ENCODE measurements at places on chromosomes 7 and 10. TPM values are rescaled to one million over a fixed set of nuclear protein-coding genes. Genes with fewer than 3 reads are reported as not detected.

- no peak for DNase-seq
These were observed 33.8 kb downstream of the GNG11 start for GRCh38 chr7:93955304-93955703.

DNA sequence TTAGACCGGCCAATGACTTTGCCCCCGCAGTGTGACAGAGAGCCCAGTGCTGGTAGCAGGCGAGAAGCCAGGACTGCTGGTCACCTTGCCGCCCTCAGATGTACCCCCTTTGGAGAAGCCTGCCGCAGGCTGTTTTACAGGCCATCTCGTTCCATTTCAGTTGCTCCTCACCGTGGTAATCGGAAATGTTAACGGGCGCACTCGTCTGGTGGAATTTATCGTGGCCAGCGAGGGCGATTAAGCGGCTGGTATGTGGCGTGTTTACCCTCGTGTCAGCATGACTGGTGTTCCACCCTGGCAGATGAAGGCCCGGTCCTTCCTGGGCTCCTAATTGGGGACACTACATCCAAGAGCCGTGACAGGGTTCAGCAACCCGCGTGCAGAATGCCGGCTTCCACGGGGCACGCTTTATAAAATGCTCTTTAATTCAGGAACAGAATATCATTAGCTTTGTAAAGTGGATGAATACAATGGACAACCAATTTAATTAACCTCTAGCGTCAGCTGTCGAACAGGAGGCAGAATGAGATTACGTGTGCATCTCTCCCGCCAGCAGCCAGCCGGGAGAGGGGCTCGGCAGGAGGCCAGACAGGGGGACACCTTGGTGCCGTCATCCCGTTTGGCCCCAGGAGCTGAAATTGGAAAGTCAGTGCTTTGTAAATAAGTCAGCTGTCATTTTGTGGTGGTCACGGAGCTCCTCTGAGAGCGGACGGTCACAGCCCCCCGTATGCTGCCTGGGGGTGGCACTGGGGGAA lies 108.3 kb downstream of the NKX6-2 start:
- DNase-seq: no peak

DNA sequence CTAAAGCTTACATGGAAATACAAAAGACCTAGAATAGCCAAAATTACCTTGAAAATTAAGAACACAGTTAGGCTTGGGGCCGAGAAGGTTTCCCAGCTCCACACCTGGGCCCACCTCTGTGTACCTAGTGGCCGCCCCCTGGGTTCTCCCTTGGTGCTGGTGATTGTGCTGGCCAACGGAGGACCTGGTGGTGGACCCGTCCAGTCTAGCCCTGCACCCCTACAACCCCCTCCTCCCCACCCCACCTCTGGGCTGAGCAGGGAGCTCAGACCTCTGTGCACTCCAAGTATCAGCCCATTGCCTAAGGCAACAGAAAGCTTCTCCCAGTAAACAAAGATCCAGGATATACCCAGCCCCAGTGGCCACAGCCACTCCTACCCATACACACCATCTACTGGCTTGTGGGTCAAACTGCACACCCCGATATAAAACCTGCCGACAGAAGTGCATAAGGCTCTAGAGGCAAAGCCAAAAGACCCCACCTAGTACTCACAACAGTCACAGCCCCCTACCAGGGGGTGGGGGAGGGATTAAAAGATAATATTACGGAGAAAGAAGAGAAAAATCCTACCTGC lies 105.0 kb upstream of the DIP2C start:
- no peak for DNase-seq

DNA sequence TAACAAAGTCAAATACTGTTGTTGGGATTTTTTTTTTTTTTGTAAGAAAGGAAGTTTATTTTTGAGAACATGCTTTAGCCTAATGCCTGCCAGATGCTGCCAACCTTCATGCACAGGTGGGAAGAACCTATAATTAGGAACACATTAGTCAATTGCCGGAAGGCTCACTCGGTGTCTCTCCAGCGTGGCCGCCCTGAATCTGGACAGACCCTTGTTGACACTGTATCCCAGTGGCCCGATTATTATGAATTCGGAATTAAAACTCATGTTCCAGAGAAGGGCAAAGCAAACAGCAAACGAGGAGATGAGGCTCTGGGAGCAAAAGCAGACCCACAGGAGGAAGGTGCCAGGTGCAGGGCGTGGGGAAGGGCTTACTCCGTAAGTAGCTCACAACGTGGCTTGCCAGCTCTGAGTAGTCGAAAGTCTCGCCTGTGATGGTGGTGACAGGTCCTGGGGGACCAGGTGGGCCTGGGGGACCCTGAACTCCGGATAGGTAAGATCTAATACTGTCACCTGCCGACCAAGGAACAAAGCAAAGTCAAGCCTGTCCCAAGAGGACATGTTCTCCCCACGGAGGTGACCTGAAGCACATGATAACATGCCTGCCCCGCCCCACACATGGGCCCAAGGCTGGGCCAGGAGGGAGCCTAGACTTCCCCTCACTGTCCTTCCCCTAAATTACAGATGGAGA lies 48.3 kb downstream of the COL17A1 start:
- DNase-seq: no peak

DNA sequence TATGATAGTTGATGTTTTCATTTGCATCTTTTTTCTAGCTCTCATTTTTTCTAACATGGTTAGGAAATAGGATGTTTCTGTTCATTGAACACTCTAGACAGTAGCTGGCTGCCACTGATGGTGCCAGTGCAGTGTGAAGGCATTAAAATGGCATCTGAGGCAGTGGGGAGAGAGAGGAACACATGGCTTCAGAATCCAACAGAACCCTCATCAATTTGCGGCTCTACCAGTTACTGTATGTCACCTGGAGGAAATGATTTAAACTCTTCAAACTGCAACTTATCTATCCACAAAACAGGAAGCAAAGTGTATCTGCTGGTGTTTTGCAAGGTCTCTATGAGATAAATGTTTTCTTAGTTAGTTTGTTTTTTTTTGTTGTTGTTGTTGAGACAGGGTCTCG lies 305.2 kb upstream of the PRKCQ start:
- DNase-seq: no peak

DNA sequence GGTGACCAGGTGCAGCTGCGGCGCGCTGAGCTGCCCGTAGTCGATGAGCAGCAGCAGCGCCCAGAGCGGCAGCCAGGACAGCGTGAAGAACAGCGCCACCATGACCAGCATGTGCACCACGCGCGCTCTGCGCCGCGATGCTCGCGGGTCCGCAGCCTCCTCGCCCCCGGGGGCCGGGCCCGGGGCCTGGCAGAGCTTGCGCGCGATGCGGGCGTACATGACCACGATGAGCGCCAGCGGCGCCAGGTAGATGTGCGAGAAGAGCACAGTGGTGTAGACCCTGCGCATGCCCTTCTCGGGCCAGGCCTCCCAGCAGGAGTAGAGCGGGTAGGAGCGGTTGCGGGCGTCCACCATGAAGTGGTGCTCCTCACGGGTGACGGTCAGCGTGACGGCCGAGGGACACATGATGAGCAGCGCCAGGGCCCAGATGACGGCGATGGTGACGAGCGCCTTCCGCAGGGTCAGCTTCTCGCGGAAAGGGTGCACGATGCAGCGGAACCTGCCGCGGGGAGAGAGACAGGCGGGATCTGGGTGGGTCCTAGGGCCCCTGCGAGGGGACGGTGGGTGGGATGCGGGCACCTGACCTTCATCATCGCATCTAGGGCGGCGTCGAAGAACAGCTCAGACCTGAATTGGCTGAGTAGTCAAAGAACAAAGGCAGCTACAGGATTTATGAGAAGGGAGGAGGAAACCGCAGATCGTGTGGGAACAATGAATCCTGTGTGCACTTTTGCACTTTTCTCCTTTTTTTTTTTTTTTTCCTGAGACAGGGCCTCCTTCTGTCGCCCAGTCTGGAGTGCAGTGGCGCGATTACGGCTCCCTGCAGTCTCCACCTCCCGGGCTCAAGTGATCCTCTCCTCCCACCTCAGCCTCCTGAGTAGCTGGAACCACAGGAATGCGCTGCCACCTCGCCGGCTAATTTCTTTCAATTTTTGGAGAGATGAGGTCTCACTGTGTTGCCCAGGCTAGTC lies 22.4 kb upstream of the PPA1 start:
- peak; percentile 52 for DNase-seq

GRCh38 chr10:53022611-53023088 lies 250.1 kb upstream of the MBL2 start:
- DNase-seq: no peak

DNA sequence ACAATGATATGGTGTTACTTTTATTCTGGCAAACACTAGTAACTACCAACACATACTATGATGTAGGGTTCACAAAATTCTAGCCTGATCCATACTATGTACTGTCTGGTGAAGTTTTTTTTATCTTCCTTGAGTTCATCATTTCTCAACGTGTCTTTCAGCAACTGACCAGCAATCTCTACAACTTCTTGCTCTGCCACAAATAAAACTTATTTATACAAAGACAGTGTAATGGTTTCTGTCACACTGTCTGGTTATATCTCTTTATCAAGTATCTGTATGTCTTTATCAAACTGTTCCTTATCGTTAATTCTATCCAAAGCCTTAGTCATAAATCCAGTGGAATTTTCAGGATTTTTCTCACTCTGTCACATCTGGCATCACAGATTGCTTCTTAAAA lies 69.7 kb downstream of the CUL2 start:
- DNase-seq: no peak

DNA sequence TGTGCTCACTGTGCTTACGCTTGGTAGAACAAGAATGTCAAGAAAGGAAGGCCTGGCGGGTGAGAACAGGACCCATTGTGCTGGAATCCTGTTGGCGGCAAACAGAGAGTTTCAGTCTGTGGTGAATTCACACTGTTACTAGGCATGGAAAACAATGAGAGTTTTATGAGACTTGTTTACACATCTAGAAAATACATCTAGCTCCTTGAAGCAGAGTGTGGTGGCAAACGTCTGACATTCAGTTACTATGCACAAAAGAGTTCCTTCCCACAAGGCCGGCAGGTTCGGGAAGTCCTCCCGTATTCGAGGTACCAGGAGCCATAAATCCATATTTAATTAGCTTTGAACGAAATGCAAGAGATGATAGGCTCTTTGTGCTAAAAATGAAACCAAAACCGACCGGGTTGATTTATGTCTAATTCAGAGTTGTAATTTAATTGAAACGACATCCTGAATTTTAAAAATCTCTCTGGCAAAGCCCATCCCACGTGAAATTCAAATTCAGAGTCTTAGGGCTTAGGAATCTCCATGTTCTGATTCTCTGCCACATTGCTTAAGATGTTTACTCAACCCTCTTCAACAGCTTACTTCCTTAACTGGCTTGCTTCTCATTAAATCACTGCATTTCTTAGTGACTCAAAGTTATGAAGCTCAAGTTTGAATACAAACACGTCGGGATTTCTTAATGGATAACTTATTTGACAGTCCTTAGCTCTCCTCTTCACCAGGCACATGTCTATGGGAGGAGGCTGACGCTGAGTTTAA lies 299.9 kb upstream of the PITRM1 start:
- DNase-seq: no peak

- DNase-seq: no peak
These were observed 169.0 kb downstream of the AHR start for GRCh38 chr7:17467386-17467945.

- no peak for DNase-seq
These were observed 84.8 kb downstream of the FAM53B start for GRCh38 chr10:124659380-124659779.

GRCh38 chr7:22333680-22334141 lies 23.2 kb downstream of the RAPGEF5 start:
- DNase-seq: no peak

DNA sequence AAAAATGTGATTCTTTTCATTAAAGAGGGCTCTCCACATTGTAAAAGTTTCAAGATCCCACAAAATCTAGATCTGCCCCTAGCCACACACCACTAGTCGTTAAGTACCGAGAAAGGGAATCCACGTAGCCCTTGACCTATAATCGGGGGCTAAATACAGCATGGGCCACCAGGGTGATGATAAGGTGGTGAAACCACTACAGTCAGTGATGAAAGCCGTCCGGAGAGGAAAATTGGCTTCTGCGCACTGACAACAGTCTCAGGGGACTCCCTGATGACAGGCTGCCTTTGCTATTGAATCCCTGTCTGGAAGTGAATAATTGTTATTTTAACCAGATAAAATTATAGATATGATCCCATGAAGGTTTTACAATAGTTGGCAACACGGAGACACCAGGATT lies 4.6 kb downstream of the TECTB start:
- DNase-seq: no peak

DNA sequence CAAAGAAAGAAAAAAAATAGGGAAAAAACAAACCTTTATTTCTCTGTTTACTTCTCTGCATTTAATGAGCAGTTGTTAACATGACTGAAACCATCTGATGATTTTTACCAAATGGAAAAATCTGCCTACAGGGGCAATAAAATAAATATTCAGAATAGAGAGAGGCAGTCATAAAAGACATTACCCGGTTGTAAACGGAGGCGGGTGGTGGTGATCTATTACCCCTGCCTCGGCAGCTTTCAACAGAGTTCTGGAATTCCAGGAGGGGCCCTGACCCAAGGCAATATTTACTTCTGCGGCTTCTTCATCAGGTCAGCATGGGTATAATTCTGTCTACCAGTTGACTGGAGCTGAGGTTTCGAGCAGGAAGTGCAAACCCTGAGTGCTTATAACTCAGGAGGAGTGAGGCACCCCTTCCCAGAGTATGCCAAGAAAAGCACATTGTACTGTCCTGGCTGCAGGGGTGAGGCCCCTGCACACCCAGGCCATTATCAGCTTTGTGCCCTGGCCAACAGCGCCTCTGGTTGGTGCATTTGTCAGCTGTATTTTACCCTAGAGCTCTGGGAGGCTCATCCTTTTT lies 8.2 kb upstream of the CXCL12 start:
- no peak for DNase-seq

- no peak for DNase-seq
These were observed 205.3 kb downstream of the BUB3 start for GRCh38 chr10:123359539-123359938.

DNA sequence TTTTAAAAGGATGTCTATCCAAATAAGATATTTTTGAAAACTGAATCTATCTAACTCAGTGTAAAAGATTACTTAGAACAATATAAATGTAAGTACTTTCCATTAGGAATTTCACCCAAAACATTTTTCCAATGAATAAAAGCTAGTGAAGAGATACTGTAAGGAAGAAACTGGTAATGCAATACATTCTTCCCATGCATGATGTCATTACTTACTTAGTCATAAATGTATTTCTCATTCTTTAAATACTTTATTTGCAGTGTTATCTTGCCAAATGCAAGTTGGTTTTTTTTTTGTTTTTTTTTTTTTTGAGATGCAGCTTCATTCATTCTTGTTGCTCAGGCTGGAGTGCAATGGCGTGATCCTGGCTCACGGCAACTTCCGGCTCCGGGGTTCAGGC lies 265.6 kb downstream of the PHF14 start:
- no peak for DNase-seq

GRCh38 chr7:82019551-82020475 lies 250.0 kb upstream of the HGF start:
- no peak for DNase-seq

- no peak for DNase-seq
These were observed 20.9 kb downstream of the EBF3 start for GRCh38 chr10:129942936-129943715.

Gene CALHM1
- total RNA-seq: not detected

Gene VSTM4
- total RNA-seq: 1.5 TPM

Gene HHEX
- total RNA-seq: 3.5 TPM

Gene GALNT17
- 1.6 TPM for total RNA-seq

Gene UTF1
- not detected for total RNA-seq

Gene SAP25
- 3.5 TPM for total RNA-seq

Gene PRLHR
- total RNA-seq: not detected

Gene EPHA1
- 18.9 TPM for total RNA-seq

Gene SMURF1
- total RNA-seq: 36.0 TPM

Gene LAMB1
- 148 TPM for total RNA-seq

Measured in mucosa of descending colon (tissue), 3 donors.